ENCODE measurements at places on chromosomes 13 and 19.

GRCh38 chr19:7578127-7578526, 17.5 kb upstream of the CAMSAP3 start:
- DNase-seq, result no peak

DNA sequence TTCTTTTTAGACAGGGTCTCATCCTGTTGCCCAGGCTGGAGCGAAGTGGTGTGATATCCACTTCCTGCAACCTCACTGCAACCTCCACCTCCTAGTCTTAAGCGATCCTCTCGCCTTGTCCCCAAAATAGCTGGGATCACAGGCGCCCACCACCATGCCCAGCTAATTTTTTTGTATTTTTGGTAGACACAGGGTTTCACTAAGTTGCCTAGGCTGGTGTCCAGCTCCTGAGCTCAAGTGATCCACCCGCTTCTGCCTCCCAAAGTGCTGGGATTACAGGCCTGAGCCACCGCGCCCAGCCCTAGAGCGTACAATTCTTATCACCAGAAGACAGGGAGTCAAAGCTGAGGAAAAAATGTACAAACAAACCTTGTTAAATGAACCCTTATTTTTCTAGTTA, 4.5 kb upstream of the ELOF1 start:
- no peak for DNase-seq

DNA sequence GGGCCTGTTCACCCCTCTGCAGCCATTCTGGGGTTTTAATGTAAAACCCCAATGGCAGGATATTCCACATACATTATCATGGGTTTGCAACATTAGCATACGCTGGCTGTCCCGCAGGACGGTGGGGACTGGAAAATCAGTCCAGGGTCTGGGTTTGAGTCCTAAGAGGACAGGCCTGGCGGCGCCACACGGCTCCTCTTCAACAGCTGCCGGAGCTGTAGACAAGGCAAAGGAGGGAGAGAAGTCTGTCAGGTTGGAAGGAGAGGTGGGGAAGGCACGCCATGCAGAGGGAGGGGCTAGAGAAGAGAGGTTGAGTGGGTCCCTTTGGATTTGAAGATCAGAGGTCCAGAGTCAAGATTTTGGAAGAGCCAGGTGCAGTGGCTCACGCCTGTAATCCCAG, 11.9 kb downstream of the NFKBID start:
- no peak for DNase-seq

- no peak for DNase-seq
These were observed 95.9 kb downstream of the SLC7A1 start for GRCh38 chr13:29499506-29500165.

- no peak for DNase-seq
These were observed 188.3 kb downstream of the KLF12 start for GRCh38 chr13:73945871-73946270.

DNA sequence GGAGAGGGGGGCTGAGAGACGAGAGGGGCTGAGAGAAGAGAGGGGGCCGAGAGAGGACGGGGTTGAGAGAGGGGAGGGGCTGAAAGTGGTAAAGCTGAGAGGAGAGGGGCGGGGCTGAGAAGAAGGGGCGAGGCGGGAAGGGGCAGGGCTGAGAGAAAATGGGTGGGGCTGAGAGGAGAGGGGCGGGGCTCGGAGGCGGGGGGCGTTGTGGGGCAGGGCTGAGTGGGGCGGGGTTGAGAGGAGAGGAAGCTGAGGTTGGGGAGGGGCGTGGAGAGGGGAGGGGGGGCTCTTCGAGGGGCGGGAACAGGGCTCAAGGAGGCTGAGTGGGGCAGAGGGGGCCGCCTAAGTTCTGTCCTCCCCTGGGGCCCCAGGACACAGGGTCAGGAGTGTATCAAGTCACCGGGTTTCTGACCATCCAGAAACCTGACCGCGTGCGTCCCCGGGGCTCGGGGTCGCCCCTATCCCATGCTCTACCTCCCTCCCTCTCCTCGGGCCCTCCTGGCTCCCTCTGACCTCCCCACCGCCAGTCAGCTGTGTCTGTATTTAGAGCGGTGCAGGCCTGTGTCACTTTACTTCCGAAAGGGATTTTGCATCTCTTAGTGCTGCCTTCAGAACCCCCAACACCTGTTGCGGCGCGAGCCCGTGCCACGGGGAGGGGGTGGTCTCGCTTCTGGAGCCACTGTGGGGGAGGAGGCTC, 38.6 kb upstream of the SEMA6B start:
- no peak for DNase-seq

DNA sequence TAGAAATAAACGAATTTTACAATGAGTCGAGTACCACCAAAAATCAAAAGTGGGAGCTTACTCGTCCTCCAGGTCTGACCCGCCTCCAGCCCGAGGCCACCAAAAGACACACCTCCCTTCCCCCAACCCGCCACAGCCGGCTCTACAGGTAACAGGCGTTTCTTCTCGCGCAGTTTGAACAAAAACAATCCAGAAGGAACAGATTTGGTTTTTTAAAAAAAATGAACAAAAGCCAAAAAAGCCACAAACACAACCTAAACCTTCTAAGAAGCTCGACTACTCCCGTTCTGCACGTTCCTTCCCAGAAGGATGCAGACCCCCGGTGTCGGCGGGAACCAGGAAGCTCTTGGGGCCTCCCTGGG, 671 bp downstream of the ZDHHC20 start:
- no peak for DNase-seq

DNA sequence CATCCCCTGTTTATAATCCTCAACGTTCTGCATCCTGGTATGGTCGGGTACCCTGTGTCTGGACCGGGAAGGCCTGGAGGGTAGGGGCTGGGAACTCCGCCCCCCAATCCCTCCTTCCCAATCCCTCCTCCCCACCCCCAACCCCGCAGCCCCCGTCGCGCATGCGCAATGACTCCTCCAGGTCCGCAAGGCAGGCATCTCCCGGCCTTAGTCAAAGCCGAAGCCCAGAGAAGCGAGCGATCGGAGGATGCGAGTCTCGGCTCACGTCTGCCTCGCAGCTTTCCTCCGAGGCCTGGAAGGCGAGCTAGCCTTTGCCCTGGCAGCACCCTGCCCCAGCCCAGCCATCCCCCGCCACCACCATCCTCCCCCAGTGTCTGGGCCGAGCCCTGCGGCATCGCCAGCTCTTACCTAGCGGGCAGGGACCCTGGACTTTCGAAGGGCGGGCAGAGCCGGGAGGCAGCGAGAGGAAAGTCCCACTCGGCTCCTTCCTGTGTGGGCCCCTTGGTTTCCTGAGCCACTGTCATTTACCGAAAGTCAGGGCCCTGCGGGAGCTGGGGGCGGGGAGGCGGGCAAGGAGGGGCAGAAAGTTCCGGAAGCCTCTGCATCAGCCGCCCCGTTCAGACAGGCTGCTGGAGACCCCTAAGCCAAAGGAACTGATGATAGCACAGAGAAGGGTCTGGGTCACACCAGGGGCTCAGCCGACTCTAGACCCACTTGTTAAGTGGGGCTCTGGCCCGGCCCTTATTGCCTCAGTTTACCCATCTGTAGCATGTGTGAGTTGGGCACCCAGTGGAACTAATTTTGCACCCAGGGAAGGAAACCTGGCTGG, at the start of gene JAK3:
Gene JAK3 (minus strand): TSS at position 445 of the 829 bp plus-strand sequence. CDS start 3,565 bp downstream, outside the sequence.
- DNase-seq, result no peak

DNA sequence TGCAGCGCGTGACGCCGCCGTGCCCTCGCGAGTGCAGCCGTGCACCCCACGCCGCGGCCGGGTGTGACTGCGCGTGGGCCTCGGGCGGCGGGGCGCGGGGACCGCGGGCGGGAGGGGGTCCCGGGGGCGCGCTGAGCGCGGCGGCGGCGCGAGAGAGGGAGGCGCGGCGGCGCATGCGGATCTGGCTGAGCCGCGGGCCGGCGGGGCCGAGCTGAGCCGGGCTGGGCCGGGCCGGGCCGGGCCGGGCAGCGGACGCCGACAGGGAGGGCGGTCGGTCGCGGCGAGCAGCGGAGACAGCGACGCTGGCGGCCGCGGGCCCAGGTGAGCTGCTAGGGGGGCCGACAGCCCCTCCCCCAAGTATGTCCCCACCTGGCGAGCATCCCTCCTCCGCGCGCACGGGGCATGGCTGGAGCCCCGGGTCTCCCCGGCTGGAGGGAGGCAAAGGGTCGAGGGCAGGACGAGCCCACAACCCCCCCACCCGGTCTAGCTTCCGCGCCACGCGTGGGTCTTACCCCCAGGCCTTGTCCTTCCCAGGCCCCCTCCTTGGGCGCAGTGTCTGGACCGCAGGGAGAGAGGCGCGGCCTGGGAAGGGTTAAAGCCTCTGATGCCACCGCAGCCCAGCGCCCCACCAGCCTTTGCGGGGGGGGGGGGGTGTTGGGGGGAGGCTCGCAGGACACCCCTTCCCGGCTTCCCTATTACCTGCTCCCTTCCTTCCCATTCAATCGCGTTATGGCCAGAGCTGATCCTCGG, at the start of gene SPTBN4:
Gene SPTBN4 (plus strand): TSS at position 17 of the 750 bp plus-strand sequence. CDS start 5,621 bp downstream, outside the sequence.
- no peak for DNase-seq

DNA sequence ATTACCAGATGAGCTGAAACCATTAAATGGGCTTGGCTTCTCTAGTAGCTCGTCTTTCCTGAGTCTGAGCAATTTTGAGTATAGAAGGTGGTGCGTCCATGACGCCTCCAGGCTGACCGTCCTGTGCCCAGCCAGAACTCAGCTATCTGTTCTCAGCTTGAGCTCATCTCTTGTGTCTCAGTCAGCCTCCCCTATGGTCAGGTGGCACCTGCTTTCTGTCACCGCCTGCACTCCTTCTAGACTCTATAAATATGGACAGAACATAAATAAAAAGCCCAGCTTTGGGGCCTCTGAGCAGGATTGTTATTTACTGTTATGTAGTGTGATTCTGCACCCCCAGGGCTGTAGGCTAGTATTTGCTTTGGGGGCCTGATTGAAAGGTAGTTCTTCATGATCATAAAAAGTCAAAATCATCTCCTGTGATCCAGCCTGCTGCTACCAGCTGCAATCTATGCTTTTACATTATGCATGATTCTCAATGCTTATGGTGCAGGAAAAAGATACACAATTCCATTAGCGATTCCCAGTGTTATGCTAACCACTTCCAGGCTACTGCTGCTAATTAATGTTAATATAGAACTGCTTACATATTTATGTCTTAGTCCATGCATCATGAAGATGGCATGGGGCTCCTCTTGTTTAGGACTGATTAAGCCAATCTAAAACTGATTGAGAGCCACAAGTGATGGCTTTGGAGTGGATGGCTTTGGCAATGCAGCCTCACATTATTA, 72.5 kb upstream of the TMTC4 start:
- DNase-seq, result no peak

- DNase-seq, result no peak
These were observed 84.4 kb downstream of the DPY19L3 start for GRCh38 chr19:32489971-32490370.

DNA sequence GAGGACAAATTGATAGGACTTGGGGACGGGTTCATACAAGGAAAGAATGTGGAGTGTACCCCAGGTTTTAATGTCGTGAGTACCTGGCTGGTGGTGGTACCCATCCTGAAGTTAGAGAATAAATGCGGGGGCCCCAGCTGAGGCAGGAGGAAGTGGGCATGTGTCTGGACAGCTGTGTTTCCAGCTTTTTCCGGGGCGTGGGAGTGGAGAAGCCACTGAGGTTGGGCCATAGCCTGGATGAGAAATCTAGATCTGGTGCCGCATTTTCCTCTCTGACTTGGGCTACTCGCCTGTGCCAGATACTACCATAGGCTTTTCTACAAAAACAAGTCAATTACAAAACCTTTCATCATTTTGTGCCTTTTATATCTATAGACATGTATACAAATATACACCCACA, 147.4 kb downstream of the STK24 start:
- DNase-seq, result no peak

- DNase-seq, result no peak
These were observed 57.9 kb downstream of the KDM4B start for GRCh38 chr19:5026706-5027273.

DNA sequence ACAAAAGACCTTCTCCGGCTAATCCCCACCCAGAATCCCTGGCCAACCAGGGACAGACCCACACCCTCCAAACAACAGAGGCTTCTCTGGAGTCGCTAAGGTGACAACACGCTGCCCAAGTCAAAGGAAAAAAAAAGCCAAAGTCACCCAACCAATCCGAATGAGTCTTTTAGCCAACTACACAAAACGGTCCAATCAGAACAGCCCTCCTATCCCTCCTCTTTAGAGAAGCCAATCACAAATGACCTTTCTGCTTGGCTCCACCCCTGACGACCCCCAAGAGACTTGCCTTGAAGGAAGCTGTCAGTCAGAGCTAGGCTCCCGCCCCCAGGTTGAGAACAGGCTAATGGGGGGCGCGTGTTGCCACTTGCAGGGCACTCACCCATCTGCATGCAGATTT, 6.6 kb upstream of the FBXW9 start:
- DNase-seq, result no peak

DNA sequence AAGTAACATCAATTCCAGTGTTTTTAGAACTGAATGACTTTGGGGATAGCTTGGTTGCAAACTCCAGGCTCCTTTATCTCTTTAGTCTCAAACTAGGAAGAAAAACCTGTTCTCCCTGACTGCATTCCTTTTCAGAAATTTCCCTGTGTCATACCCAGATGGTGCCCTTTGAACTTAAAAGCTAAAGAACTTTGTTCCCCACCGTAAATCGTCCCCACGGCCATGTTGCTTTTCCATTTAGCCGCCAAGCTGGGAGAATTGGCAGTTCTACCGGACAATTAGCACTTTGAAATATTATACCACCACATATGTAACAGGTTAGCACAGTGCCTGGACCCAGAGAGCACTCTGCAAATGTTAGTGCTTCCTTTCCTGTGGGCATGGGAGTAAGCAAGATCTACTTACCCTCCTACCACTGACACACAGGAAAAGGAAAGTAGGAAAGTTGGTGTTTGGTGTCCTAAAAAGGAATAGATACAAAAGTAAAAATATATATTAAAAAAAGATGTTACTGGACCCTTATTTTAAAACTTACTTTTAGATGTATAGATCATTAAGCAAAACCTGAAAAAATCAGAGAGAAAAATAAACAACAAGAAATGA, 191.9 kb upstream of the MIR17HG start:
- DNase-seq, result no peak

- no peak for DNase-seq
These were observed 7.3 kb upstream of the HOOK2 start for GRCh38 chr19:12782424-12783290.

DNA sequence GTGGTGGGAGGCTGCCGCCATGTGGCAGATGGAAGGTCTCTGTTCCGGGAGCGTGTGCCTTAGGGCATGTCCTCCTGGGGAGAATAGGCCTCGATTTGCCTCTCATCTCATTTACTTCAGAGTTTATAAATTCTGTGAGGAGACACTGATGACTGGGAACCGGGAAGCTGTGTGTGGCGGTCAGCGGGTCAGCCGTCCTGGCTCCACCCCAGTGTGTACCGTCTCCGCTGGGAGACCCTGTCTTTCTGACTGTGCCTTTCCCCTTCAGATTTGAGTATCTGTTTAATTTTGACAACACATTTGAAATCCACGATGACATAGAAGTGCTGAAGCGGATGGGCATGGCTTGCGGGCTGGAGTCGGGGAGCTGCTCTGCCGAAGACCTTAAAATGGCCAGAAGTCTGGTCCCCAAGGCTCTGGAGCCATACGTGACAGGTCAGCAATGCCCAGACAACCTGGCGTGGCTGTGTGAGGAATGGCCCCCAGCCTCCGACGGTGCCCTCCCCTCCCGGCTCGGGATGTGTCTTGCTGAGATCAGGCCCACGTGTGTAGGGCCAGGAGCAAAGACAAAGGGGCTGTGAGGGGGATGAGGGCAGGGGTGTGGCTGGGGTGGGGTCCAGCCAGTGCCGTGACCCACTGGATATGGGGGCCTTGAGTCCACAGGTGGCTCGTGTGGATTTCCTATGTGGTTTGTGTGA, 21.6 kb downstream of the ATP4B start:
- DNase-seq, result no peak

All from HS-5 (cell line).